ENCODE measurements at places on chromosomes 1 and 21. TPM values are rescaled to one million over a fixed set of nuclear protein-coding genes. Genes with fewer than 3 reads are reported as not detected.

SERPINC1 gene
- total RNA-seq, result not detected

ACTL8 gene
- total RNA-seq, result not detected

DNA sequence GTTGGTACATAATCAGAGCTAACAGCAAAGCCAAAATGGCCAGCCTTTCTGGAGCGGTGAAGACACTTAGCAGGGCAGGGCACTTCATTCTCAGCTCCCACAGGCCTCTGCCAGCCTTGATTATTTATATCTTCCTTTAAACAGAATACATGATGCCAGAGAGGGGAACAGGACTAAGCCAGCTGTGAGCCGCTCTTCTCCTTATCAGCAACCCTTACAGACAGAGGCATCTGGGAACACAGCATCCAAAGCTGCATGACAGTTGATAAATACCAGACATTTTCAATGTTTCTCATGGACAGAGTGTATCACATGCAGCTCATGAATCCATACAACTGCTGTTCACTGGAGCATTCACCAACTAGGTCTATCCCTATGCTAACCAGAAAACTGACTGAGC is 29.1 kb downstream of the DNAJC11 start:
- no peak overlapping the region for H3K4me3 ChIP-seq
- no peaks in the 10 kb centered on the region for H3K4me1 ChIP-seq
- peaks cover 35% of the 10 kb centered on the region for H3K36me3 ChIP-seq
- H3K27ac ChIP-seq, result no peak overlapping the region
- no peak for DNase-seq
- no peaks in the 10 kb centered on the region for H3K27me3 ChIP-seq

- H3K36me3 ChIP-seq, result no peaks in the 10 kb centered on the region
- H3K27me3 ChIP-seq, result no peaks in the 10 kb centered on the region
- no peak for DNase-seq
- no peak overlapping the region for H3K4me3 ChIP-seq
- H3K27ac ChIP-seq, result peak overlapping the region; percentile 62
These were observed 52.9 kb downstream of the ACBD3 start for GRCh38 chr1:226133504-226134123.

DNA sequence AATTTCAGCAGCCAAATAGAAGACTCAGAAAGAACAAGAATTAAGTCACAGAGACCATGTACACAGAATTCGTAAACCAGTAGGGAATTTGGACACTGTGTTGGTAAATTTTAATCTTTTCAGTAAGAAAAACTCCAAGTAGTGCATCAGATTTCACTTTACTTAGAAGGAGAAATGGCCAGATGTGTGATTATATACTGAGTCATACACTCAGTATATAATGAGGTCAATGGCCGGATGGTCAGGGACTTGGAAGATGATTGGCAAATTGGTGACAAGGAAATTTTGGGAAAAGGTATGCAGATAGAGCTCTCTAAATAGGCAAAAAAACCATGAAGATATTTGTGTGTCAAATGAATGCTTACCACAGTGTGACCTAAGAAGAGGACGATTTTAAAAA is 399.8 kb upstream of the LRRC7 start:
- H3K27ac ChIP-seq, result no peak overlapping the region
- no peaks in the 10 kb centered on the region for H3K36me3 ChIP-seq
- H3K27me3 ChIP-seq, result no peaks in the 10 kb centered on the region
- no peaks in the 10 kb centered on the region for H3K4me1 ChIP-seq
- no peak overlapping the region for H3K4me3 ChIP-seq

DNA sequence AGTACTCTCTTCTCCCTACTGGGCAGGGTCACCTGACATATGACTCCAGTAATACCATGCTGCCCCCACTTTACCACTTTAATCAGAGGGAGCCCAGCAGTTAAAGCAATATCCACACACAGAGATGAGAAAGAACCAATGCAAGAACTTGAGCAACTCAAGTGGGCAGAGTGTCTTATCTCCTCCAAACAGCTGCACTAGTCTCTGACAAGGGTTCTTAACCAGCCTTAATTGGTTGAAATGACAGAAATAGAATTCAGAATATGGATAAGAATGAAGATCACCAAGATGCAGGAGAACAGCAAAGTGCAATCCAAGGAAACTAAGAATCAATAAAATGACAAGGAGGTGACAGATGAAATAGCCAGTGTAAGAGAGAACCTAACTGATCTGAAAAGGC is 91.0 kb downstream of the KCNT2 start:
- DNase-seq, result no peak
- no peaks in the 10 kb centered on the region for H3K36me3 ChIP-seq
- H3K4me3 ChIP-seq, result no peak overlapping the region

DNA sequence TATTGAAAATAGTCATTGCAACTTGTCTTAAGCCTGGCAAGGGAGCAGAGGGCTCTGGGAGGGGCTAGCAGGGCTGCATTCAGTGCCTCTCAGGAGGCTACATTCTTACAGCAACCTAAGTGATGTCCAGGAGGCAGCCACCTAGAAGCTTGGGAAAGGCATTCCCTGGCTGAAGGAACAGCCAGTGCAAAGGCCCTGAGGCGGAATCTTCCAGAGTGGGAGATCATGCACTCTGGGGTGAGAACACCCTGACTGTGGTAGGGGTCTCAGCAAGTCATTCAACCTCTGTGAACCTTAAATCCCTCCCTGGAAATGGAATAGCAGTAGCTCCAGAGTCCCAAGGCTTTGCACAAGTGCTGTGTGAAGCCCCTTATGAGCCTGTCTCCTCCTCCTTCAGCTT is 84.1 kb downstream of the TAS1R2 start:
- peaks cover 90% of the 10 kb centered on the region for H3K27me3 ChIP-seq
- no peak overlapping the region for H3K27ac ChIP-seq
- H3K36me3 ChIP-seq, result no peaks in the 10 kb centered on the region
- no peak overlapping the region for H3K4me3 ChIP-seq
- no peaks in the 10 kb centered on the region for H3K4me1 ChIP-seq

DNA sequence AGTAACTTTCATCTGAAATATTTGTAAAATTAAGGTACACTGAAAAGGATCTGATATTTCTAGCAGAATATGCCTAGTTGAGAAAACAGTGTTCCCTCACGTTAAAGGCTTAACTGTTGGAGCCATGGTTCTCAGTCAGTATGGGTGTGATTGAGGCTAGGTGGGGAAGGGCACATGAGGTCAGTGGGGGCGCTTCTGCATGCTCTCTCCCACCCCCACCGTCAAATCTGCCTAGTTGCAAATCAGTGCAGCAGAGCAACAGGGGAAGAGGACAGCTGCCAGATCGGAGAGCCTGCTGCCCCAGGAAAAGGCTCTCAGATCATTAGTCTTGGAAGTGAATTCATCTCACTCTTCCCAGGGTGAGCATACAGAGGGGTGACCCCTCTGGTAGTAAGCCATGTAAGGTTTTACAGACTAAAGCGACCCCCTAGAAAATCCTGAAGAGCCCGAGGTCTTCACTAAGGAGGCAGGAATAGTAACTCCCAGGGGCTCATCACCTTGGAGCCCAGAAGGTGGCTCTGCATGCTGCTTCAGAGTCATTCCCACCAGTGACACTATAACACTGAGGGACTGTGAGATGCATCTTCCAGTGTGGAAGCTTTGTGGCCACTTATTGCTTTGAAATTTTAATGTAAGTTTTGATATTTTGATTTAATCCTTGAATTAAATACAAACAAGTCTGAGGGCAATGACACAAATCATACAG is 83.1 kb upstream of the BARHL2 start:
- H3K4me1 ChIP-seq, result no peaks in the 10 kb centered on the region
- H3K4me3 ChIP-seq, result no peak overlapping the region
- peaks cover 70% of the 10 kb centered on the region for H3K27me3 ChIP-seq
- DNase-seq, result no peak

All from PC-3 (cell line).